Progenitor cell of endocrine pancreas (in vitro differentiated cells): ENCODE measurements at places on chromosomes 12 and 14. TPM values are rescaled to one million over a fixed set of nuclear protein-coding genes. Genes with fewer than 3 reads are reported as not detected.

The PMEL gene
- 3.7 and 6.3 TPM in 2 replicates for total RNA-seq

The MANSC1 gene
- 30.1 and 30.7 TPM in 2 replicates for total RNA-seq

The IFNG gene
- not detected in 2 replicates for total RNA-seq

The KLRG1 gene
- 7.4 and 8.0 TPM in 2 replicates for total RNA-seq

The ALX1 gene
- total RNA-seq = 3.0 and 3.2 TPM in 2 replicates

The FSCB gene
- total RNA-seq = not detected in 2 replicates

The RNASE4 gene
- 5.7 TPM in 2 replicates for total RNA-seq

The RNF212B gene
- total RNA-seq = not detected in 2 replicates

DNA sequence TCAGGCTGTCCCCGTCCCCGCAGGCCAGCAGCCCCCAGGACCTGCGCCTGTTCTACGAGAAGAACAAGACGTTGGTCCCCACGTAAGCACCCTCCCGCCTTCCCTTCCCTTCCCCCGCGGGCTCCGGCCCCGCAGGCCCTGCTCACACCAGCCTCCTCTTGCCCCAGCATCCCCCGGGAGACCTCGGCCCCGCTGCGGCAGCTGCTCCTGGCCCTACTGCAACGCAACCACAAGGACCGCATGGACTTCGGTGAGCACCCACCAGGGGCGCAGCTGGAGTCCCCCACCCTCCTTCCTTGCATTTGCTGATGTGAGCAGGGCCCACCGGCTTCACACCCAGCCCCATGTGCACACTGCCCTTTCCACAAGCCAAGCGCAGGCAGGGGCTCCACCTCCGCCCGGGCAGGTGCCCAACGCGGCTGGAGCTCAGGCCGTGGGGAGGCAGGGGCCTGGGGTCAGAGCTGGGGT is 15.4 kb downstream of the ULK1 start:
- H3K4me3 ChIP-seq = no peak overlapping the region
- H3K27me3 ChIP-seq = no peaks in the 10 kb centered on the region
- no peak overlapping the region for H3K27ac ChIP-seq
- no peak for DNase-seq

DNA sequence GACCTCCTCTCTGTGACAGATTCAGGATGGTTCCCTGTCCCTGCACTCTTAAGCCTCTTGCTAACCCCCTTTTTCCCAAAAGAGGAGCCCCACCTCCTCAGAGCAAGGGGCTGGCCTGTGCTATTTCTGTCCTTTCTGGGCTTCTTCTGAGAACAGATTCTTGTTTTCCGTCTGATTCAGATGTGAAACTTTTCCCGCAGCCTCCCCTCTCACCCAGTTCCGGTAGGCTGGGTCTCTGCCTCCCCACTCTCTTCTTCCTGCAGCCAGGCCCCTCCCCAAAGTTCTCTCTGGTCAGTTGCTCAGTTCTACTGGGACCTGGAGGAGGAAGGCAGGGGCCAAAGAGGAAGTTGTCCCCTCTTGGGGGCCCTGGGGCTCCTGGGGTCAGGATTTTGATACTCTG is 11.8 kb downstream of the PDE1B start:
- H3K27me3 ChIP-seq = peaks cover 43% of the 10 kb centered on the region
- peak overlapping the region; percentile 53 for H3K4me3 ChIP-seq
- no peaks in the 10 kb centered on the region for H3K36me3 ChIP-seq
- H3K27ac ChIP-seq = no peak overlapping the region

DNA sequence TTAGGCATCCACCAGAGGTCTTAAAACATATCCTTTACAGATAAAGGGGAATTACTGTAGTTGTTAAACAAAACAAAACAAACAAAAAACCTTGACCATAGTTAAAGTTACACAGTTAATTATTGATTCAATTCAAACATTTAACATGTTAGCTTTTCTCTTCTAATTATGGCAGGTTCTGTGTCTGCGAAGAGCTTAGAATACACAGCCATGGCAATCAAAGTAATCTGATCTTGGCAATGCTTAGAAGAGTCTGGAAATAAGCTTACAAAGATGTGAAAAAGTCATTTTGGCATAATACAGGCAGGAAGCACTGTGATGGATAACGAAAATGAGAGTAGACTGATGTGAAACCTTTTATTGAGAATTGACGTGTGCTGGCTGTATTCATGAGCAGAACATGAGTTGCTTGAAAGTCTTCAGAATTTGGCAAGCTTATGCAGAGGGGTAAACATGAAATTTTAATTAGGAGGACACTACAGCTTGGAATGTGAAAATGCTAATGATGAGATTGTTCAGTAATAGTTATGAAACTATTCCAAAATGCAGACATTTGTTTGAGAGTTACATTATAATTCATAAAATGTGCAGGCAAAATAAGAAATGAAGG is 629.6 kb downstream of the FSCB start:
- no peak overlapping the region for H3K27ac ChIP-seq
- no peaks in the 10 kb centered on the region for H3K36me3 ChIP-seq
- peaks cover 11% of the 10 kb centered on the region for H3K4me1 ChIP-seq

DNA sequence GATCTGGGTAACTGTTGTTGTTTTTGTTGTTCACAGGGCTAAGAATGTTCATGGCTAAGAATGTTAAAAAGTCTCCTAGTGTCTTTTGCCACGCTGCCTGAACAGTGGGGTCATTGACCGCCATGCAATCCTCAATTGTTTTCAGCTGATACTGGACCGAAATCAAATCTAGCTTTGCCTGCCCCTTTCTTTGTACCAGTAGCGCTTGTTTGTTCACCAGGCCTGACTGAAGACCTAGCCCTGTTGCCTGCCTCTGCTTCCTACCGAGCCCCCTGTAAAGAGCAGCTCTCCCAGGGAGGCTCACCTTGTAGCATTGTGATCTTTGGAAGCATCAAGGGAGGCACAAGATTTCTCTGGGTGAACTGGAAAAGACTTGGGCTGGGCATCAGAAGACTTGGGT is 6.7 kb downstream of the PSEN1 start:
- no peak for DNase-seq
- H3K4me3 ChIP-seq = no peak overlapping the region
- peaks cover 1% of the 10 kb centered on the region for H3K36me3 ChIP-seq
- peak overlapping the region; percentile 92 for H3K27ac ChIP-seq

GRCh38 chr12:48981757-48982157 is 3.6 kb downstream of the WNT1 start:
- DNase-seq = no peak
- peaks cover 93% of the 10 kb centered on the region for H3K27me3 ChIP-seq
- peaks cover 15% of the 10 kb centered on the region for H3K4me1 ChIP-seq
- H3K4me3 ChIP-seq = peak overlapping the region; percentile 43
- H3K36me3 ChIP-seq = no peaks in the 10 kb centered on the region

DNA sequence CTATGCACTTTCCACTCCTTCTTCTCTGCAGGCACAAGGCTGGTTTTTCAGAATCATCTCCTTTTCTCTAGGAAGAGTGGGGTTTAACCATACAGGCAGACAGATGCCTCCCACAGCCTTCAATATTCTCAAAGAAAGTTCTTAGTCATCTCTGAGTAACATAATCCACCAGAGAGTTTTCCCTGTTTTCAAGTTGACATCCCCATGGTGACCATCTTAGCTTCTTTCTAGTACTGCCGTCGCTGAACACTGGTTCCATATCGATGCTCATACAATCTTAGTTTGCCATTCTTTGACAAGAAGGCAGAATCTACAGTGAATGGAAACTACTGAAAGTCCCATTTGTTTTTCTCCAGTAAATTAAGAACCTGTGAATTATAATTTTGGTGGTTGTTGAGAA is 28.6 kb downstream of the TPH2 start:
- no peak for DNase-seq
- no peak overlapping the region for H3K27ac ChIP-seq
- H3K4me1 ChIP-seq = peaks cover 20% of the 10 kb centered on the region
- peaks cover 4% of the 10 kb centered on the region for H3K27me3 ChIP-seq

GRCh38 chr12:116404913-116405611 is 127.6 kb upstream of the MED13L start:
- no peaks in the 10 kb centered on the region for H3K36me3 ChIP-seq
- no peak for DNase-seq
- peaks cover 3% of the 10 kb centered on the region for H3K27me3 ChIP-seq
- no peak overlapping the region for H3K4me3 ChIP-seq

- peaks cover 5% of the 10 kb centered on the region for H3K27me3 ChIP-seq
- no peaks in the 10 kb centered on the region for H3K4me1 ChIP-seq
- no peak for DNase-seq
Observed at GRCh38 chr14:64779472-64779871, 75.2 kb downstream of the PLEKHG3 start.

- no peak overlapping the region for H3K27ac ChIP-seq
- H3K27me3 ChIP-seq = no peaks in the 10 kb centered on the region
- DNase-seq = no peak
- no peaks in the 10 kb centered on the region for H3K36me3 ChIP-seq
- H3K4me1 ChIP-seq = peaks cover 4% of the 10 kb centered on the region
Observed at GRCh38 chr14:79639613-79640012, 571.7 kb downstream of the DIO2 start.

DNA sequence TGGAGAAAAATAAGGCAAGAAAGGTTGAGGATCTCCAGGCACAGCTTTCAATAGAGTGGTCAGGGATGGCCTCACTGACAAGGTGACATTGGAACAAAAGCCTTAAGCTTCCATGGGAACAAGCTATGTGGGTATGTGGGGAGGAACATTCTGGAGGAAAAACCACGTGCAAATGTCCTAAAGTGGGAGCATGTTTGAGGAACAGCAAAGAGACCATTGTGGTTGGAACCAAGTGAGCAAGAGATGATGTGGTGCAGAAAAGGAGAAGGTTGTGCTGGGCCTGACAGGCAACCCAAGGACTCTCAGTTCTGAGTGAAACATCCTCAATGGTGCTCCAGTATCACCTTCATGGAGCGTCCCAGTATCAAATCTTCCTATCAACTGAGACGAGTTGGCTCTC is 184.0 kb downstream of the CAND1 start:
- H3K36me3 ChIP-seq = no peaks in the 10 kb centered on the region
- no peaks in the 10 kb centered on the region for H3K4me1 ChIP-seq
- H3K27ac ChIP-seq = no peak overlapping the region
- no peak overlapping the region for H3K4me3 ChIP-seq
- H3K27me3 ChIP-seq = peaks cover 7% of the 10 kb centered on the region

GRCh38 chr14:66140213-66140918 is 345.8 kb upstream of the CCDC196 start:
- H3K4me3 ChIP-seq = no peak overlapping the region
- no peak for DNase-seq
- no peaks in the 10 kb centered on the region for H3K27me3 ChIP-seq
- H3K27ac ChIP-seq = no peak overlapping the region

GRCh38 chr12:12881151-12881909 is 10.0 kb upstream of the GPRC5A start:
- peaks cover 10% of the 10 kb centered on the region for H3K27me3 ChIP-seq
- peak overlapping the region; percentile 4 for H3K4me3 ChIP-seq
- H3K36me3 ChIP-seq = no peaks in the 10 kb centered on the region
- H3K4me1 ChIP-seq = peaks cover 35% of the 10 kb centered on the region
- no peak for DNase-seq
- peak overlapping the region; percentile 88 for H3K27ac ChIP-seq

- H3K27ac ChIP-seq = no peak overlapping the region
- H3K27me3 ChIP-seq = no peaks in the 10 kb centered on the region
- no peaks in the 10 kb centered on the region for H3K4me1 ChIP-seq
- H3K36me3 ChIP-seq = peaks cover 12% of the 10 kb centered on the region
- H3K4me3 ChIP-seq = no peak overlapping the region
- DNase-seq = no peak
Observed at GRCh38 chr12:120862664-120863063, 41.5 kb downstream of the SPPL3 start.

DNA sequence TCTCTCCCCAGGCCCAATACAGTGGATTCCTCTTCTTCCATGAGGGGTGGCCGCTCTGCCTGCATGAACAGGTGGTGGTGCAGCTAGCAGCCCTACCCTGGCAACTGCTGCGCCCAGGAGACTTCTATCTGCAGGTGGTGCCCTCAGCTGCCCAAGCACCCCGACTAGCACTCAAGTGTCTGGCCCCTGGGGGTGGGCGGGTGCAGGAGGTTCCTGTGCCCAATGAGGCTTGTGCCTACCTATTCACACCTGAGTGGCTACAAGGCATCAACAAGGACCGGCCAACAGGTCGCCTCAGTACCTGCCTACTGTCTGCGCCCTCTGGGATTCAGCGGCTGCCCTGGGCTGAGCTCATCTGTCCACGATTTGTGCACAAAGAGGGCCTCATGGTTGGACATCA is 3.8 kb downstream of the ARHGEF40 start:
- no peak for DNase-seq
- H3K27me3 ChIP-seq = peaks cover 3% of the 10 kb centered on the region
- H3K4me1 ChIP-seq = peaks cover 19% of the 10 kb centered on the region
- H3K36me3 ChIP-seq = peaks cover 19% of the 10 kb centered on the region

- H3K4me3 ChIP-seq = no peak overlapping the region
- no peaks in the 10 kb centered on the region for H3K27me3 ChIP-seq
Observed at GRCh38 chr12:22536346-22536945, 7.9 kb downstream of the C2CD5 start.

DNA sequence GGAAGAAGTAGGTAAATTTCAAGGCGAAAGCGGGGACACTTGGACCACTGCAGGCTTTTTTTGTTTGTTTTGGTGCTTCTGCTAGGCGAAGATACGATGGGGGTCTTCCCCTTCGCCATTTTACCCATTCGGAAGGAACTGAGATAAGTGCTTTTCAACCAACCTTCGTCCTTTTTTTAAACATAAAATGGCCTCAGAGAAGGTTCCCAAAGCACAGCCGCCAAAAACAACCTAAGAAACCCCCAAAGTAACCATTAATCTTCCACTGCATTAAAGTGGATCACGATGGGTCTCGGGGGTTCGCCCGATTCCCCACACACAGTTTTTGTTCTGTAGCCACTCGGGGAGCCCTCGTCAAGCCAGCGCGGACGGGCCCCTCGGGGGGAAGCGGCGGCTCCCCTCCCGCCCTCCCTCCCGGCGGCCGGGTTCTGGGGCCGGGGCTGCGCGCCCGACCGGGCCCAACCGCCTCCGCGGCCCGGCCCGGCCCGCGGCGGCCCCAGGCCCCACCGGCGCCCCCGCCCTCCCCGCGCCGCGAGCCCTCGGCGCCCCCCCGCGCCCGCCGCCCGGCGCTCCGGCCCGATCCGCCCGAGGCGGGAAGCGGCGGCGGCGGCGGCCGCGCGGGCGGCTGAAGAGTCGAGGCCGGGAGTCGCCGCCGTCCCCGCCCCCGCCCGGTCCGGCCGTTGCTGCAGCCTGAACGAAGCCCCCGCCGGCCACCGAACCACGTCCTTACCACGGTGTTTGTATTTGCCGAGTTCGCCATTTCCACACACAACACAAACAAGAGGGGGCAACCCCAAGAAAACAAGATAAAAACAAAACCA is 790 bp downstream of the GTF2A1 start:
- H3K27me3 ChIP-seq = no peaks in the 10 kb centered on the region
- H3K4me3 ChIP-seq = peak overlapping the region; percentile 97
- DNase-seq = no peak
- peak overlapping the region; percentile 99 for H3K27ac ChIP-seq
- peaks cover 27% of the 10 kb centered on the region for H3K4me1 ChIP-seq
